Activated B cell treated with CpG ODN at 0.5 μM for 24 hours (primary cell): ENCODE measurements at places on chromosomes 3 and 15. TPM values are rescaled to one million over a fixed set of nuclear protein-coding genes. Genes with fewer than 3 reads are reported as not detected.

ATP13A5 gene
- total RNA-seq = not detected in 2 replicates

HAPLN3 gene
- total RNA-seq = 8.5 and 9.1 TPM in 2 replicates

CCR8 gene
- total RNA-seq = not detected in 2 replicates

CLDN18 gene
- total RNA-seq = not detected in 2 replicates

CCPG1 gene
- 11.9 and 16.2 TPM in 2 replicates for total RNA-seq

CRYGS gene
- total RNA-seq = 4.0 and 4.6 TPM in 2 replicates

TMEM212 gene
- not detected in 2 replicates for total RNA-seq

SKIL gene
- total RNA-seq = 112 and 123 TPM in 2 replicates

SHISA5 gene
- 95.7 and 108 TPM in 2 replicates for total RNA-seq

CCDC13 gene
- total RNA-seq = 1.7 and 1.9 TPM in 2 replicates

RFT1 gene
- 23.6 TPM in 2 replicates for total RNA-seq

ZNF80 gene
- total RNA-seq = 0.53 and 0.66 TPM in 2 replicates

SYNM gene
- total RNA-seq = 0.02 and 0.05 TPM in 2 replicates

ACAD9 gene
- 52.5 and 57.3 TPM in 2 replicates for total RNA-seq
